ENCODE measurements at places on chromosomes 13 and 19.

DNA sequence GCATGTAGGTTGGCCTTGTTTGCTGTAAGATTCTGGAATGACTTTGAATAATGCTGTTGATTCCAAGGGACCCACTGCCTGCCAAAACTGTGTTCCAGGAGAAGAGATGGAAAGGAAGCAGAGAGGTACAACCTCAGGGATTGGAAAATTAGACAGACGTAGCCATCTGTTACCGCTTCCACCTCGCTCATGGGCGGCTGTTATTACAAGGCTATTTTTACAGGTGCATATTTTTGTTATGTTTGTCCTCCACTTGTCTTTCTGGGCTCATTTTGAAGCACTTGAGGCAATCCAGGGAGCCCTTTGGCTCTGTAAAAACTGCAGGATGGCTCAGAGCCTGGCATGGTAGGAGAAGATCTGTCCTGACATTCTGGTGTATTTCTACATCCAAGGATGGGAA lies 276.4 kb upstream of the TMTC4 start:
- DNase-seq = no peak

DNA sequence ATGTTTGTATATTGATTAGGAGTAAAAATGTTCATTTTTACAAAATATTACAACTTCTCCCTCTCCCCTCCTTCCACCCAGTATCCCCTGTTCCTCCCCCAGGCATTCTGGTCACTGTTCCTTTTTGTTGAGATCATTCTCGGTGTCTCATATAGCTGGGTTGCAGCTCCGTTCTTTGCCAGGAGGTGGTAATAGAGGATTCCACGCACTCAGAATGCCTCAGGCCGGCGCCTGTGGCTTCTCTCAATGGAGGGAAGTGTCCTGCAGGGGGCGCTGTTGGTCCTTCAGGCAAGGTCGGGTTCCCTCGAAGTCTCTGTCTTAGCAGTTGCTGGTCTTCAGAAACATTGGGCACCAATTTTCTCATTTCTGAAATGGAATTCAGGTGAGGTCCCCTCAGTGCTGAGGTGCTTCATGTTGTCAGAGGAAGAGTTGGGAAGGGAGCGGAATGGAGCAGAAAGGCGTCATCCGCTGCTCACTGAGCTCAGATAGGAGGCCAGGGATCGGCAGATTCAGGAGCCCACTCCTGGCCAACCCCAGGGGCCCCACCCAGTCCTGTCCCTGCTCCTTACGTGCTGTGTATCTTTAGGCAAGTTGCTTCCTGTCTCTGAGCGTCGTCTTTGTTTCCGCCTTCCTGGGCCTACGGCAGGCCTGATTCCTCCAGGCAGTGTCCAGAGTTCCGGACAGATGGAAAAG lies 10.3 kb upstream of the GARIN5A start:
- DNase-seq = no peak

GRCh38 chr13:66353664-66354063 lies 876.5 kb downstream of the PCDH9 start:
- no peak for DNase-seq

DNA sequence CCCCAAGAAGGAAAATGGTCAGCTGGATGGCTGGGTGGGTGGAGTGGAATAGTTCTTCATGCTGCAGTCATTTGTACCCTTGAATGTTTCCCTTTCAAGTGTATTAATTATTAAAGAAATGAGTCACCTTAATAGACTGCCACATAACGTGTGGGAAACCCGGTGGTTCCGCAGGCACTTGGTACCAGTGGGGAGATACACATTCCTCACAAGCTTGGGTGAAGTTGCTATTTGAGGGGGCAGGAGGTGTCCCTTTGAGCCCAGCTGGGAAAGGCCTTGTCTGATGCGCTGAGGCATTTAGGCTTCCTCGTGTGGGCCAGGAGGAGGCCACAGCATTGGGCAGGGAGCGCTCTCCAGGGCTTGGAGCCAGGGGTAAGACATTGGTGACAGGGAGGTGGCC lies 57.7 kb downstream of the ATP8A2 start:
- DNase-seq = no peak

GRCh38 chr13:21149568-21149967 lies 26.8 kb downstream of the SKA3 start:
- no peak for DNase-seq

DNA sequence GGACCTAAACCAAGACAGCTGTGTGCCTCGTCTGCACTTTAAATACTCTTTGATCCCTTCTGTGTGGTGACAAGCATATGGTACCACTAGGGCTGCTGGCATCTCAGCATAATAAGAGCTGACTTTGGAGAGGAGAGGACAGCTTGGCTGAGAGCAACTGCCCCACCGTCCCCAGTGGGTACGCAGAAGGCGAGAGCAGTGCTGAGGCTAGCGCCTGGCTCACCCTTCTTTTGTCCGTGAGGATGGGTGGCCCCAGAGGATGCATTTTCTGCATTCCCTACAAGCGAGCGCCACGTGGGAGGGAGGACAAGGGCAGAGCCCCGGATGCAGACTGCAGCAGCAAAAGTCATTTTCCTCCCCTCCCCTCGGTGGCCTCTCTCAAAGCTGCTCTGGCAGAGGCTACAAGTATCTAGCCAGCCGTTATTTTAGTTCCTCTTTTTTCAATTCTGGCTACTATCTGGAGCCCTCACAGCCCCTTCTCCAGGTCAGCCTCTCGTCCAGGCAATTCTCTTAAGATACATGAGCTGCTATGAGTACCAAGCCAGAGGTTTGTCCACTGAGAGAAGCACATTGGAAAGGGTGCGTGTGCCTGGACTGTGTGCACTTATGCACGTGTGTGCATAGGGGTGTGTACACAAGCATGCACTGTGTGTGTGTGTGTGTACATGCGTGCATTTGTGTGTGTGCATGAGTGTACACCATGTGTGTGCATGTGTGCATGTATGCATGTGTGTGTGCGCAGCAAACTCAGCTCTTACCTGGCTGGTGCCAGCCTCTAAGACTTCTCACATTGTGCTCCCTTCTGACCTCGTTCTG lies 51.3 kb downstream of the RAB20 start:
- DNase-seq = no peak

- DNase-seq = peak; percentile 92
These were observed 3.8 kb downstream of the PDE4A start for GRCh38 chr19:10424011-10424637.

- no peak for DNase-seq
These were observed 162.1 kb downstream of the ZIC5 start for GRCh38 chr13:99809496-99809895.

GRCh38 chr19:42325896-42326771 lies 699 bp downstream of the MEGF8 start:
- no peak for DNase-seq

GRCh38 chr19:3095441-3096191 lies 1.5 kb downstream of the GNA11 start:
- DNase-seq = no peak

DNA sequence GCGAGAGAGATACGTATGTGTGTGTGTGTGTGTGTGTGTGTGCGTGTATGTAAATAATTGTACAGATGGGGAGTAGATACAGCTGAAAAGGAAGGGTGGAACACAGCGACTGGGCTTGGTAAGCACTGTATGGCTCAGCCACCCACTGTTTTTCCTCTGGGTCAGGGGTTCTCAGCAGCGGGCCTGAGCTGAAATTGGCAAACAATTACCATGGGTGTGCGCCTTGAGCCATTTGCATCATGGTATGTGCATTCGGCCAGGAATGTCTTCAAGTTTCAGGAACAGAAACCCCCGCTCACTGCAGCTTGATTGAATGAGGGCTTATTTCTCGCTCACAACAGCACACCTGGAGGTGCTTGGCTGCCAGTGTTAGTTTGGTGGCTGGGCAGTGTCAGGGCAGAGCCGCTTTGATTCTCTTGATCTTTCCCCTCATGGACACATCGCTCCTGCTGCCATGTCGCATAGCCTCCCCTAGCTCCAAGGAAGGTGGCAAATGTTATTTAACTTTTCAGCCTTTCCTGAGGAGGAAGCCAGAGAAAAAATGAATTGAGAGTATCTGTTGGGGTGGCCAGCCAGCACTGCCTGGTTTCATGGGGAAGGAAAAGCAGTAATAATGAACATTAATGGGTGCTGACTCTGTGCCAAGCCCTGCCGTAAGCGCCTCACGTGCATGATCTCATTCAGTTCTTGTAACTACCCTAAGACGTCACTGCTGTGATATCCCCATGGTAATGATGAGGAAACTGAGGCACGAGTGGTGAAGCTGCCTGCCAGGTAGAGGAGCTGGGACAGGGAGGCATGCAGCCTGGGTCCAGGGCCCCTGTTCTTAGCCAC lies 126.9 kb downstream of the SIPA1L3 start:
- DNase-seq = no peak

DNA sequence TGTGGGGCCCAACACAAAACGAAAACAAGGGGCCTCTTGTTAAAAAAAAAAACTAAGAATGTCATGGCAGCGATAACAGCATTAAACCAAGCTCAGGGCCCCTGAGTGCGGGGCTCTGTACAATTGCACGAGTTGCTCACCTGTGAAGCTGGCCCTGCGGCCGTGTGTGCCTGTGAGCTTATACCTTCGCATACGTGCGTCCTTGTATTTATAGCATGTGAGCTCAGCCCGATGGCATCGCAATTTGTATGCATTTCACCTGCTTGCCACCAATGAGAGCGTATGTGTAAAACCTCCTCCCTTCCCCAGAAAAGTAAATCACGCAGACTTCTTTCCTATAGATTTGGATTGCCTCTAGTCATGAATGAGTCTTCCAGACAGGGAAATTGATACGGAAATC lies 17.1 kb downstream of the HNRNPM start:
- DNase-seq = no peak

- DNase-seq = no peak
These were observed 12.9 kb downstream of the PIN1 start for GRCh38 chr19:9848060-9848459.

- no peak for DNase-seq
These were observed 57.7 kb upstream of the TUBA3C start for GRCh38 chr13:19239114-19239860.

GRCh38 chr19:1913781-1914577 lies 8.8 kb downstream of the ADAT3 start:
- no peak for DNase-seq

DNA sequence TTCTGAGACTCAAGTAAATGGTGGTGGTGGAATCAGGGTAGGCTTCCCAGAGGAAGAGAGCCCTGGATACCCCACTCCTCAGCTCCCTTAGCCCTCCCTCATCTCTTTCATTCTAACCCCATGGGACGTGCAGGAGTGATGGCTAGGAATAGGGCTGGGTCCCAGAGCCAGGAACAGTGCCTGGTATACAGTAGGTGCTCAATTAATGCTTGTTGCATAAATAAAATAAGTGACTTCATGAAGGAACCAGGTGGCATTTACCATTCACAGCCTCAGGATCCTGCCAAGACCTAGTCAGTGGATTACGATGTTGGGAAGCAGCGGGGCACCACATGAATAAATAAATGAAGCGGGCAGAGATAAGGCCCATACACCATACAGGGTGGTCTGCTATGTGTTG lies 3.9 kb downstream of the UNC13A start:
- no peak for DNase-seq

- no peak for DNase-seq
These were observed 94.6 kb downstream of the EFNB2 start for GRCh38 chr13:106440866-106441265.

DNA sequence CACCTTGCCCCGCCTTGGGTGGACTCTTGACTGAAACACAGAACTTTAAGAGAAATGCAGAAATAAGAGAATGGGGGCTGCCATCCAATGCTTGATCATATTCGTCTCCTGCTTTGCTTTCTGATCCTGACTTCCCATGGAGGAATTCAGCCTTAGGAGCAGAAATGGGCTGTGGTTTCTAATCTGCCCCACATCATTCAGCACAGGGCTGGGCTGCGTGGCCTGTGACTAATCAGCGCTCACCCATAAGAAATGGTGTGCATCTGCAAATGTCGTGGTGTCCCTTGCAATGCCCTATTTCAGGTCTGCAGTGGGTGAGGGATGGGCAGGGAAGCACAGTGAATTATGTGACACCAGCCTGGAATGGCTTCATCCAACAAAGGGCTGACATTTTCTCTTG lies 60.7 kb upstream of the URI1 start:
- DNase-seq = peak; percentile 70

DNA sequence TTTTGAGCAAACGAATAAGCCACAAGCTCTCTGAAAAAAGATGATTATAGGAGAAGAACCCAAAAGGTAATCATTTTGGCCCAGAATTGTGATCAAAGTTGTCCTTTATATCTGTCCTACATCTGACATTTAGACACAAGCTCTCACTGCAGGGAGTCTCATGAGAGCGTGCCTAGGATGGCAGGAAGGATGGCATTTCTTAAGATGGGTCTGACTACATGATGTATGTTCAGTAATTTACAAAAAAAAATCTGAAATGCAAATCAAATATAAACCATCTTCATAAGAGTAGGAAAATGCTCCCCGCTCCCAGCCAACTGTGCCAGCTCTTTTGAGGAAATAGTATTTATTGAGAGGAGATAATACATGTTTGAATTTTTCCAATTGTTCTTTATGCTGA lies 81.0 kb upstream of the MBNL2 start:
- DNase-seq = no peak

- DNase-seq = no peak
These were observed at the start of gene CEACAM16 for GRCh38 chr19:44698492-44699201. Gene CEACAM16 (plus strand): TSS chr19:44699151. CDS start chr19:44701457, 2,306 bp downstream.

DNA sequence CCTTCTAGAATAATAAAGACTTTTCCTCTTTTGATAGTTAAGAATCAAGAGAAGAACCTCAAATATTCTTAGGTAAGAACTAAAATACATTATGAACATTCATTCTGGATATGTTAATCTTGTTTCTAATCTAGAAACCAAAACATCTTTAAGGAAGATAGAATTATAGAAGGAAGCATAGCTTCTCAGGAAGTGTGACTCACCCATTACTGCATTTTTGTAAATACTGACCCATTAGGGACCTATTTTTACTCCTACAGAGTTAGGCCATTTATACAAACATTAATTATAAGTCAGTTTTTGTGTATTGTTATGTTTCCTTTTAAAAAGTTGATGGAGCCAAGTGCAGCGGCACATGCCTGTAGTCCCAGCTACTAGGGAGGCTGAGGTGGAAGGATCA lies 147.1 kb downstream of the NUFIP1 start:
- no peak for DNase-seq

GRCh38 chr13:40503966-40504591 lies 162.4 kb downstream of the FOXO1 start:
- peak; percentile 70 for DNase-seq

DNA sequence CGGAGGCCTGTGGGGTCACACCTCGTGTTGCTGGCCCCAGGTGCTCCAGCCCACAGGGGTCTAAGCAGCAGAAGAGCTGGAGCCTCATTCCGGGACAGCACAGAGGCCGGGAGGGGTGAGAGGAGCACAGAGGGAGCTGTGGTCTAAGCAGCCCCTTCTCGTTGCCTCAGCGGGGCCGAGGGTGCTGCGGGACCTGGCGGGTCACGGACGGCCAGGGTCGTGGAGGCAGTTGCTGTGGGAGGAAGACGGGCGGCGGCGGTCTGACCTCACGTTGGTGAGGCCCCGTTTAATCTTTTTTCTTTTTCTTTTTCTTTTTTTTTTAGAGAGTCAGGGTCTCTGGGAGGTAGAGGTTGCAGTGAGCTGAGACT lies 21.7 kb downstream of the PIAS4 start:
- DNase-seq = no peak
